SK-N-SH (cell line): ENCODE measurements at places on chromosomes 4 and X.

GRCh38 chr4:60042941-60043340 lies 1157.2 kb upstream of the ADGRL3 start:
- DNase-seq = no peak

GRCh38 chr4:37455301-37456131 lies 211.0 kb downstream of the NWD2 start:
- DNase-seq = no peak

DNA sequence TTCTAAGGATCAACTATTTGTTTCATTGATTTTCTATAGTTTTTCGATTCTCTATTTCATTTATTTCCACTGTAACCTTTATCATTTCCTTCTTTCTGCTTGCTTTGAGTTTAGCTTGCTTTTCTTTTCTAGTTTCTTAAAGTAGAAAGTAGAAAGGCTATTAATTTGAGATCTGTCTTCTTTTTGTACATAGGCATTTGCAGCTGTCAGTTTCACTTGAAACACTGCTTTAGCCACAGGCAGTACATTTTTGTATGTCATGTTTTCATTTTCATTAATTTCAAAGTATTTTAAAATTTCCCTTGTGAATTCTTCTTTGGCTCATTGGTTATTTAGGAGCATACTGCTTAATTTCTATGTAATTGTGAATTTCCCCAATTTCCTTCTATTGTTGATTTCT lies 152.2 kb downstream of the SH3KBP1 start:
- DNase-seq = no peak

DNA sequence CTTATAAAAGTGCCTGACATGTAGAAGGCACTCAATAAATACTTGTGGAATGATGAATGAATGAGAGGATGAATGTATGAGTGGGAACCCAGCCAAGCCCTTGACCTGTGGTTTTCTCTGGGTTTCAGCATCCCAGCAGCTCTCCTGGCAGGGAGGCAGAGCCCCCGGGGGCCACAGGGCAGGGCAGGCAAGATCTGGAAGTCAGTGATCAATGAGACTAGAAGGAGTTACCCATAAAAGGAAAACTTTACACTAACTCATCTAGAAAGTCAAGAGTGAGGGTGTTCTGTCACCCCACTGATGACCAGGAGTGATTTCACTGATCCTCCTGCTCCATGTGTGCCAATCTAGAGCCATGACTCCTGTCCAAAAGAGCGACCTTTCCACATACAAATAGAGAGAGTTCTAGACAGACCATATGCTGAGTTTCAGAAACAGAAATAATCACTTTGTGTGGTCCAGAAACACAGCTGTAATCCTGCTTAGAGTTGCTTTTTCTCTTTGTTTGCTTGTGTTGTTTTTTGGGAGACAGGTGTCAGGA lies 37.4 kb downstream of the MGARP start:
- no peak for DNase-seq

DNA sequence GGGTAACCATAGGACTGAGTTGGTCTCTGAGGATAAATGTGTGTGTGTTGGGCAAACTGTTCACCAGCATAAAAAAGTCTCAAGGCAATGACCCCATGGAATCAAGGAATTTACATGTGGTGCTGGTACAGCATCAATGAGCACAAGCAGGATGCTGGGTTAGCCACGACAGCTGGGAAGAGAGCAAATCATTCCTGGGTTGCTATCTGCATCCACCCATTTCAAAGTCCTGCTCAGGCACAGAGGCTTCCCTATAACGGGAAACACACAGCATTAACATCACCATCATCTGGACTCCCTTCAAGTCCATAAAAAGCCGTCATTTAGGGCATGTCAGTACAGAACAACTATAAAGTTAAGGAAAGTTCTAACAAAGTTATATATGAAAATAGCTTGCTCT lies 41.6 kb downstream of the CCDC149 start:
- DNase-seq = no peak

DNA sequence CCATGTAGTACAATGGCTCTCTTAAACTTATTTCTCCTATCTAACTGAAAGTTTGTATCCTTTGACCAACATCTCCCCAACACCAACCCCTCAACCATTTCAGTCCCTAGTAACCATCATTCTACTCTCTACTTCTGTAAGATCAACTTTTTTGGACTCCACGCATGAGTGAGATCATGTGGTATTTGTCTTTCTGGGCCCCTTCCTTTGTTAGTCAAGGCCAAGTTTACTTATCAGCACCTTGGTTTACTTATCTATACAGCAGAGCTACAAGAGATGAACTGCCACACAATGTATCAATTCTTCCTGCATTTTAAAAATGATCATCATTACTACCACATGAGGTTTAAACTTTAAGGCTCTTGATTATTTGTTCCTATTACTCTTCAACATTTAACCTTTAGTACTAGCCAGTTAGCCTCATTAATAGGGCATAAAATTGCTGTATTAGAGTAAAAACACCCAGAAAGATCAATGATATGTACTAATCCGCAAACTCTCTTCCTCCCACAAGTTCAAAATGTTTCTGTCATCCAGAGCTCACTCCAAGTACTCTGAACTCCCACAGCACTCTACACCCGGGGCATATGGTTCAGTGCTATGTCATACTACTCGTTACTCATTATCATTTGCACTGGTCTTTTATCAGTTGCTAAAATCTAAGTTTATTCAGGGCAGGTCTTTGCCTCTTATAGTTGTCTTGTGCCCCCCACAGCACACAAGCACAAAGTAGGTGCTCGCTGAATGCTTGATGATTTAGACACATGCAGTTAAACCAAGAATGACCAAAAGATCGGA lies 145.7 kb upstream of the ADAMTS3 start:
- no peak for DNase-seq

DNA sequence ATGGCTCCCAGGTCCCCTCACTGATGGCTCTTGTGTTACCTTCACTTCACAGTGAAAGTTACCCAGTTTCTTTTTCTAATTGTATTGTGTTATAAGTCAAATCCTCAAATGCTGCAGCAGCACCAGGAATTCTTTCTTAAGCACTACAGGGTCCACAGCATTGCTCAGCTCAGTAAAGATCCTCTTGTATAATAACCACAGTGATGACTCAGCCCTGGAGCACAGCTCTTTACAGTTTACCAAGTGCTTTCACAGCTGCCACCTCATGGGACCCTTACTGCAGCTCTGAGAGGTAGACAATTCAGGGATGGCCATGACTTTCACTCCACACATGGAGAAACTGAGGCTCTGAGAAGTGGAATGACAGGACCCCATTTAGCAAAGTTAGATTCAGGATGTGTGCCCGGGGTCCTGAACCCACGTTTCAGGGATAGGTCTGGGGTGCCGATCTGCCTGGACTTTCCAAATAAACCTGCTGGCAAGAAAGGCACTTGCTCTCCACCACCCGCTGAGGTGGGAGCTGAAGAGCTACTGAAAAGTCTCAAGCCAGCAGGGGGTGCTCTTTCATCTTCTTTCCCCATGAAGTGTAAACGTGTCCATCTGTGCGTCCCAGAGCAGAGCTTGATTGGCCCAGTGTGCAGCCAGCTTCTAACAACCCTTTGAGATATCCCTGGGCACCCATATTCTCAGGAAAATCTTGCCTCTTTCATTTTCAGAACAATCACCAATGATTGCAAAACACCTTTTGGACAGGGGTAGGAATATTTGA lies 35.7 kb upstream of the GABRQ start:
- DNase-seq = peak; percentile 6

DNA sequence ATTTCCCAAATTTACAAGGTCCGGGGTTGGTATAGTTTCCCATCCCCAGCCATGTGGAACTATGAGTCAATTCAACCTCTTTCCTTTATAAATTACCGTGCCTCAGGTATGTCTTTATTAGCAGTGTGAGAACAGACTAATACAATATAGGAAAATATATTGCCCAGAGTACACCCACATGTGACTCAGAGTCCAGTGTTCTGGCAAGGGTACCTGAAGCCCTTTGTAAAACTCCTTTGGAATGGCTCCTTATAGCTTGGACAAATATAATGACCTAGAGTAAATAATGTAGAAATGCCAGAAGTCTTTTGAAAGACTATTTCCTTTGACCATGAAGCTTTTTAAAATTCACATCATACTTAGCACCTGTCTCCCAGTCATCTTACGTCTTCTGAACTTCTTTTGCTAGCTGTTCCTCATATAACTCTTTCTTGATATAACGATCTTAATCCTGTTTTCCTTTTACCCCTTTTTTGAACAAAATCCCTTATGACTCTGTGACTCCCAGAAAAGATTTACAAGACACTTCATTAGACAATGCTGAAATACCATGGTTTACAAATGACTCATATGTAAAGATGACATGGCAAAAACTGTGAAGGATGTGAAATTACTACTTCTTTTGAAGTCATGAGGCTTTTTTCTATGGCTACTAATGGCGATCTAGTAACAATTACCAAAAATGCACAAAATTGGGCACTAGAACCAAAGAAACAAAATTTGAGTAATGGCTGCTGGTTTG lies 408.9 kb downstream of the NAP1L3 start:
- no peak for DNase-seq
